Right lobe of liver (tissue), 6 donors: ENCODE measurements at places on chromosomes 12 and 14.

DNA sequence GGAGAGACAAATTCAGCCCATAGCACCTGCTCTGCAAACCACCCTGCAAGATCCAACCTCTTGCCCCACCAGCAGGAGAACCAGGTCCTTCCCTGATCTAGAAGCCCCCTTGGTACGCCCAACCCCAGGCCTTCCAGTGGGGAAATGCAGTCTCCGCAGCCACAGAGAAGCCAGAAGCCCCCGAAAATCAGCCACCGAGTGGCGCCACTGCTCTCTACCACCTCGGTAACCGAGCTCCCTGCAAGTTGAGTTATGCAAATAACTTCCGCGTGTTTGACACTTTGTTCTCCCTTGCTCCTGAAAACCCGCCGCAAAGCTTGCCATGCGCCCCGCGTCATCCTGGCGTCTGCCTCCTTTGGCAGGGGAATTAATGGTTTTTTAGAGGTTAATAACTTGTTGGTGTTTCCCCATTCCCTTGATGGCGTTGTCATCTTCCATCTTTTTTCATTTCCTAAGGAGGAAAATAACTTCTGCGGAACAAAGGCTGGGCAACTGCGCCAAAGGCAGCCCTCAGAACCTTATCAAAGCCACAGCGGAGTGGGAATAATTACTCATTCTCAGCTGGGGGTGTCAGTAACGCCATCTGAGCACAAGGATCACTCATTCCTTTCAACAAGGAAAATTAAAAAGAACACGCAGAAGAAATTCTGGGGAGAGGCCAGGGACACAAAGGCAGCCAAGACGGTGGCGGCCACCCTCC, 60.4 kb downstream of the FZD10 start:
- DNase-seq: no peak

DNA sequence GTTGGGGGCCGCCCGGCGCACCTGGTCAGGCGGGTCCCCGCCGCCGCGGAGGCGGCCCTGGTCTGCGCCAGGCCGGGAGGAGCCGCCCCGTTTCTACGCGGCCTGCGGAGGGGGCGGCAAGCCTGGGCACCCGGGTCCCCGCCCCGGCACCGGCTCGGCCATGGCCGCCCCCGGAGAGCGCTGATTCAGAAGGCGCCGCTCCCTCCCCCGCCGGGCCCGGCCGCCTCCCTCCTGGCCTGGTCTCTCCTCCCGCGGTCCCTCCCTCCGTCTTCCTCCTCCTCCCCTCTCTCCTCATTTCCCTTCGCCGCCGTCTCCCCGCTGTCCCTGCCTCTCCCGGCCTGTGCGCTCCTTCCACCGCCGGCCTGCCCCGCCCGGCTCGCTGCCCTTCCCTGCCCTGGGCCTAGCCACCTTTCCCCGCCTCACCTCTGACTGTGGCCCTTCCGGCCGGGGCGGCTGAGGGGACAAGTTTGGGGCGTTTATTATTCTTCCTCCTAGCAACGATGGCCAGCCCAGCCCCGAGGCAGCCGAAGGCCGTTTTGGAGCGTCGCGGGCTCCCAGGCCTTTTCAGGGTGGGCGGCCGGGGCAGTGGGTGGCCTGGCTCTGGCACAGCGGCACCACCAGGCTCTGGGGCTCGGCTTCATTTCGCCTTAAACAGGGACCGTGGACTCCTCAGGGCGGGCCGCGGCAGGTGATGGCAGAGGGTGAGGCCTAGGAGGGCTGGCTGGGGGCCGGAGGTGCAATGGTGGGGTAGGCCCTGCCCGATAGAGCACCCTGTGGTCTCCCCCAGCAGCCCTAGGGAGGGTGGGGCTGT, 768 bp downstream of the CEP170B start:
- DNase-seq: peak; percentile 66

- DNase-seq: no peak
These were observed 268.4 kb upstream of the FKBP4 start for GRCh38 chr12:2526371-2526770.

GRCh38 chr14:23366426-23366921, 1.5 kb upstream of the EFS start:
- no peak for DNase-seq
